ENCODE measurements at places on chromosomes 7 and 10.
A peak's percentile ranks its signal among the peaks of the same experiment; 100 is the strongest.

- peak; percentile 24 for DNase-seq
Measured at GRCh38 chr10:110207805-110208613, 604 bp downstream of the MXI1 start.

GRCh38 chr7:28980451-28981160 lies 22.5 kb upstream of the TRIL start:
- DNase-seq = no peak

GRCh38 chr10:125085258-125086054 lies 74.9 kb downstream of the CTBP2 start:
- peak; percentile 51 for DNase-seq

DNA sequence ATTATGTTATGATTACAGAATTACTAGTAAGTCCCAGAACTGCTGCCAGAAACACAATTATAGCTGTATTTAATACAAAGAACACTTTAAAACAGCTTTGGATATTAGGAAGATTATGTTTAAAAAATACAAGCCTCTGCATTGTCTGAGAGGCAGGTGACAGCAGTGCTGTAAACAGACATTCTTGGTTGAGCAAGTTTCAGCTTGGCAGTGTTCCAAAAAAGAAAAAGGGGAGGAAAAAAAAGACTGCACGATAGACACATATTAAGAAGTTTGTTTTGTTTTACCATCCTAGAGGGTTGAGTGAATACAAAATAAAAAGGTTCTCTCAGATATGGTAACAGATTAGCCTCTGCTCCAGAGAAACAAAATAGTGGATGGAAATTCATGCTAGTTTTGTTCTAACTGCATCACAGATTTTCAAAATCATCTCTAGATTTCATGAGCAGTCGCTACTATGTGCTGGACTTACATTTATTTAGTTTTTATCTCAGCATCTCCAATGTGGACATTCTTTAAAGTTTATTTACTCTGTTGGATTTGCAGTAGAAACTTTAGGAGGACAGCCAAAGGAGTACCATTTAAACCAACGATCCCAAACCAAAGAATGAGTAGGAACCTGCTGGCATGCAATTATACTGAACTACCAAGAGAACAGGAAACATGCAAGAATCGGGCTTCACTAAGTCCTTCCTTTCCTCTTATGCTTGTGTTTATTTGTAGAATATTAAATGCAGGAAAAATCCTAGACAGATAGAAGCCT lies 9.0 kb downstream of the FAM204A start:
- peak; percentile 56 for DNase-seq

GRCh38 chr10:23870651-23871610 lies 338.0 kb upstream of the KIAA1217 start:
- no peak for DNase-seq

- DNase-seq = no peak
Measured at GRCh38 chr10:80896959-80897358, 359.3 kb downstream of the SH2D4B start.

GRCh38 chr7:47634273-47634672 lies 52.4 kb upstream of the TNS3 start:
- DNase-seq = no peak

- DNase-seq = peak; percentile 86
Measured at GRCh38 chr10:71975871-71976725, 11.9 kb downstream of the CHST3 start.
